ENCODE measurements at places on chromosomes 12 and 14. TPM values are rescaled to one million over a fixed set of nuclear protein-coding genes. Genes with fewer than 3 reads are reported as not detected.

GRCh38 chr14:100891501-100892445 lies 11.7 kb downstream of the RTL1 start:
- no peak for DNase-seq
- no peaks in the 10 kb centered on the region for H3K36me3 ChIP-seq
- H3K4me1 ChIP-seq, result no peaks in the 10 kb centered on the region
- no peak overlapping the region for H3K4me3 ChIP-seq
- H3K27ac ChIP-seq, result no peak overlapping the region

Gene DGKA
- total RNA-seq, result 771 TPM

DNA sequence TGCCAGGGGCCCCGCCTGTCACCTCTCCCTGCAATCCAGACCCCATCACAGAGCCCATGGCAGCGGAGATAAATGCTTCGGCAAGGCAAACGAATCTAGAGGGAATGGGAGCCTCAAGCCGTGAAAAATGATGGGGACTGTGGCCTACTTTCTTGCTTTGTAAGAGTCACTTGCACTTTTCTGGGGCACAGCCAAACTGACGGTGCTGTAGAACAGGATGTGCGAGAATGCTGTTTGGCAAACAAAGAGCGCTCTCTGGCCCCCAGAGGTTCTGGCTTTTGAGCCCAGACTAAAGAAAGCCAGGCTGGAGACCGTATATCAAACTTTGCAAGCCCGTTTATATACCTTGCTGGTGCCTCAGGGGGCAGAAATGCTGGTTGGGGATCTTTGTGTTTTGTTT lies 108.7 kb downstream of the CACNA1C start:
- H3K27me3 ChIP-seq, result peaks cover 6% of the 10 kb centered on the region
- H3K4me3 ChIP-seq, result no peak overlapping the region
- H3K4me1 ChIP-seq, result no peaks in the 10 kb centered on the region
- H3K36me3 ChIP-seq, result no peaks in the 10 kb centered on the region
- DNase-seq, result no peak

GRCh38 chr14:26992403-26993115 lies 394.7 kb upstream of the NOVA1 start:
- H3K36me3 ChIP-seq, result no peaks in the 10 kb centered on the region
- DNase-seq, result no peak
- H3K27ac ChIP-seq, result no peak overlapping the region
- no peaks in the 10 kb centered on the region for H3K27me3 ChIP-seq
- H3K4me3 ChIP-seq, result no peak overlapping the region

DNA sequence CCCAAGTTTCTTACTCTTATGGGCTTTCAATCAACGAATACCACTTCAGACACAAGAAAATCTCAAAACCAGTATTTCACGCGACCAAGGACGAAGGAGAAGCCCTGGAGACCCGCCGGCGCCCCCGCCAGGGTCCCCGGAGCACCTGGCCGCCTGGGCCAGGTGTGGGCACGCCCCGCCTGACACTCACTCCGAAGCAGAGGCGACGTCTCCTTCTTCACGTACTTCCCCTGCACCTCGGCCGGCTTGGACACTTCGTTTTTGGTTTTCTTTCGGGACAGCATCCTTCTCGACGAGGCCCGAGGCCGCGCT lies 466 bp downstream of the SAV1 start:
- H3K27me3 ChIP-seq, result peaks cover 2% of the 10 kb centered on the region
- H3K36me3 ChIP-seq, result peaks cover 3% of the 10 kb centered on the region
- peak; percentile 18 for DNase-seq
- H3K4me1 ChIP-seq, result peaks cover 14% of the 10 kb centered on the region

DNA sequence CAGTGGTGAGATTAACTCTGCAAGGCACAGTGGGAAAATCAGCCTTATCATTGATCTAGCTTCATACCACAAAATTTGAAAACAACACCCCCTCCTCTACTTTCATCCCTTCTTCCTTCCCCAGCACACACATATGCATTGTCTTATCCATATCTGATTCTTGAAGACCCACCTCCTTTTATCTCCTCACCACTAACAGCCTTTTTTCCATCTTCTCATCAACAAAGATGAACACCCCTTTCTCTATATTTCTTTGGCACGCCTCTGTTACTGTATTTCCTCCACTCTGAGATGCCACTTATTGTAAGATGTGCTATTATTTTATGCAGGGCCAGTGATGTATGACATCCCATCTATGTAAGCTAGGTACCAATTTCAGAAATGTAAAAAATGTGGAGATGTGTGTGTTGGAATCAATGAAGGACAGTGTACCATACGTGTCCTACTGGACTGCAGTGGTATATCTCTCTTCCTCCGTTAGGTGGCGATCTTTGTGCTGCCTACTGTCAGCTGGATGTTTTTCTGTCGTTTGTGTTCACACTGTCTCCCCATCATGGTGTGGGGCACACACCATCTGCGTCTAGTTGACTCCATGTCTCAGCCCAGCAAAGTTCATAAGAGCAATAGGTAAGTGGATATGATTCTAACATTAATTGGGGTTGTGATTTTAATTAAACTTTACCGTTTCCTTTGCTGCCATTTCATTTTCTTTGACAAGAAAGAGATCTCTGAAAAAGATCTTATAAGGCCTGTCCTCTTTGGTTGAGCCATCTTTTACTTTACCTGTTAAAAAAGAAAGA lies 24.0 kb downstream of the CCDC38 start:
- no peaks in the 10 kb centered on the region for H3K4me1 ChIP-seq
- no peaks in the 10 kb centered on the region for H3K36me3 ChIP-seq
- H3K27ac ChIP-seq, result no peak overlapping the region
- peaks cover 20% of the 10 kb centered on the region for H3K27me3 ChIP-seq
- peak; percentile 63 for DNase-seq

- no peaks in the 10 kb centered on the region for H3K36me3 ChIP-seq
- no peak overlapping the region for H3K27ac ChIP-seq
- H3K4me3 ChIP-seq, result no peak overlapping the region
- H3K4me1 ChIP-seq, result no peaks in the 10 kb centered on the region
These were observed 71.1 kb downstream of the PTCSC3 start for GRCh38 chr14:36105401-36105800.

DNA sequence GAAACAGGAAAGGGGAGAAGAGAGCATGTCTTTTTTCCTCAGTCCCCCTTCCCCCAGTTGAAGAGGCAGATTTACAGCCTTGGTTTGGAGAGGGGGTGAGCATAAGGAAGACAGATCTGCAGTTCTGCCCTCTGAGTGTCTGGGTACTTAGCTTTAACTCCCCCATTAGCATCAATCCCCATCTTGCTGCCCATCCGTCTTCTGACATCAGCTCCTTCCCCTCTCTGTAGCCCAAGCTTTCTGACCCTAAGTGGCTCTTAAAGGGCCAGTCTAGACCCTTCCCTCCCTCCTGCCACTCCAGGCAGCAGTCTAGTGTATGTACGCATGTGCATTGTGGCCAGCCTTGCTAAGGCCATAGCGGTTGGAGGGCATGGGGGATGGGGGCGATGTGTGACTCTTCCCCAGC lies 7.3 kb downstream of the GPR84 start:
- H3K4me3 ChIP-seq, result no peak overlapping the region
- H3K36me3 ChIP-seq, result peaks cover 6% of the 10 kb centered on the region
- no peak overlapping the region for H3K27ac ChIP-seq
- no peaks in the 10 kb centered on the region for H3K27me3 ChIP-seq
- H3K4me1 ChIP-seq, result peaks cover 25% of the 10 kb centered on the region

- no peaks in the 10 kb centered on the region for H3K36me3 ChIP-seq
- no peak for DNase-seq
- H3K4me3 ChIP-seq, result no peak overlapping the region
- H3K27me3 ChIP-seq, result no peaks in the 10 kb centered on the region
These were observed 17.9 kb upstream of the MGST1 start for GRCh38 chr12:16329594-16329993.

Gene GPR84
- total RNA-seq, result 0.15 TPM

GRCh38 chr14:105622329-105622955 lies 96.1 kb downstream of the TMEM121 start:
- H3K4me3 ChIP-seq, result no peak overlapping the region
- H3K4me1 ChIP-seq, result no peaks in the 10 kb centered on the region
- H3K27ac ChIP-seq, result no peak overlapping the region
- no peaks in the 10 kb centered on the region for H3K36me3 ChIP-seq

- H3K36me3 ChIP-seq, result no peaks in the 10 kb centered on the region
- peaks cover 3% of the 10 kb centered on the region for H3K4me1 ChIP-seq
- no peak overlapping the region for H3K27ac ChIP-seq
These were observed 11.2 kb downstream of the BCL2L14 start for GRCh38 chr12:12081836-12082497.
